ENCODE measurements at places on chromosomes 12 and 14. TPM values are rescaled to one million over a fixed set of nuclear protein-coding genes. Genes with fewer than 3 reads are reported as not detected.

MYBPC1 gene
- total RNA-seq = not detected

LBHD2 gene
- not detected for total RNA-seq

KDM2B gene
- 34.1 TPM for total RNA-seq

SERPINA6 gene
- total RNA-seq = not detected

GPX2 gene
- not detected for total RNA-seq

TAS2R14 gene
- 1.0 TPM for total RNA-seq
